ENCODE measurements at places on chromosomes 2 and 18. TPM values are rescaled to one million over a fixed set of nuclear protein-coding genes. Genes with fewer than 3 reads are reported as not detected.

- H3K4me3 ChIP-seq, result no peak overlapping the region
- no peak overlapping the region for H3K27ac ChIP-seq
- no peak for DNase-seq
- no peaks in the 10 kb centered on the region for H3K27me3 ChIP-seq
- H3K36me3 ChIP-seq, result no peaks in the 10 kb centered on the region
These were observed 48.0 kb downstream of the TRABD2A start for GRCh38 chr2:84832772-84833461.

MYCN gene
- not detected for total RNA-seq

KLHL30 gene
- total RNA-seq, result under 0.01 TPM

GRCh38 chr2:74979844-74980243 lies 21.4 kb downstream of the POLE4 start:
- H3K36me3 ChIP-seq, result no peaks in the 10 kb centered on the region
- no peaks in the 10 kb centered on the region for H3K27me3 ChIP-seq
- DNase-seq, result no peak
- H3K4me3 ChIP-seq, result no peak overlapping the region
- H3K4me1 ChIP-seq, result peaks cover 3% of the 10 kb centered on the region

AQP12A gene
- total RNA-seq, result not detected

DNA sequence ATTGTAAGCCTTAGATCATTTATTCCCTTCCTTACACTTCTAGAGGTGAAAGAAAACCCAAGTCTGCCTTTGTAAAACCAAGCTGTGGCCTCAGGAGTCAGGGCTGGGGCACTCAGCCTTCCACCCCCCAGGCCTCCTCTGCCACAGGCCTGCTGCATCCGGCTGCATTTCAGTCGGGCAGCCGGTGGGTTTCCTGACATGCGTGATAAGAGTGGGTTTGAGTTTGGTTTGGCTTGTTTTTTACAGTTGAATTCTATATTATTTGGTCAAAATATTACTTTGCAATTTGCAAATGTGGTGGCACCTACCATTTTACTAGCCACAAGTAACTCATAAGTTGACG lies 42.4 kb downstream of the ADI1 start:
- peak; percentile 35 for DNase-seq
- no peaks in the 10 kb centered on the region for H3K4me1 ChIP-seq
- H3K36me3 ChIP-seq, result peaks cover 32% of the 10 kb centered on the region
- no peak overlapping the region for H3K4me3 ChIP-seq
